Naive thymus-derived CD4-positive, alpha-beta T cell (primary cell): ENCODE measurements at places on chromosomes 2 and 18. TPM values are rescaled to one million over a fixed set of nuclear protein-coding genes. Genes with fewer than 3 reads are reported as not detected.

Gene MC5R
- not detected for polyA plus RNA-seq

- H3K36me3 ChIP-seq, result no peaks in the 10 kb centered on the region
- no peak for DNase-seq
- no peaks in the 10 kb centered on the region for H3K27me3 ChIP-seq
- H3K27ac ChIP-seq, result no peak overlapping the region
- H3K4me1 ChIP-seq, result no peaks in the 10 kb centered on the region
These were observed 804.4 kb upstream of the FAM98A start for GRCh38 chr2:34403512-34403911.

Gene SALL3
- polyA plus RNA-seq, result not detected

- no peak overlapping the region for H3K4me3 ChIP-seq
- no peak for DNase-seq
- no peaks in the 10 kb centered on the region for H3K36me3 ChIP-seq
- H3K27me3 ChIP-seq, result no peaks in the 10 kb centered on the region
- H3K27ac ChIP-seq, result no peak overlapping the region
- no peaks in the 10 kb centered on the region for H3K4me1 ChIP-seq
These were observed 1478.6 kb upstream of the ACVR2A start for GRCh38 chr2:146366276-146366675.

DNA sequence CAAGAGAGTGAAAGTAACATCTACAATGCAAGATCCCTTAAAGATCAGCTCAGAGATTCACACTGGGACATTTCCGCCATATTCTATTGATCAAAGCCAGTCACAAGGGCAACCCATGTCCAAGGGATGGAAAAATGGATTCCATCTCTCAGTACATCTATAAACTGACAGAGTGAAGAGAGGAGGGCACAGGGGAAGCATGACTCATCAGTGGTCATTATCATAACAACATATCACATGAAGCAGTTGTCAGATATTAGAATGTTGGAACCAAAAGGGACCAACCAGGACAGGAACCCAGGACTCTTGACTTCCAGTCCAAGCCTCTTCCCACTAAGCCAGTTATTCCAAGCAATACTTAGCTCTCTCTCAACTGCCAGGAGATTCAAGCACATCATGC lies 54.9 kb upstream of the IGFBP2 start:
- no peaks in the 10 kb centered on the region for H3K4me1 ChIP-seq
- H3K27me3 ChIP-seq, result no peaks in the 10 kb centered on the region
- no peaks in the 10 kb centered on the region for H3K36me3 ChIP-seq
- no peak for DNase-seq

GRCh38 chr2:108382196-108382595 lies 4.4 kb downstream of the SULT1C4 start:
- H3K4me3 ChIP-seq, result no peak overlapping the region
- no peaks in the 10 kb centered on the region for H3K4me1 ChIP-seq
- no peak for DNase-seq
- no peaks in the 10 kb centered on the region for H3K36me3 ChIP-seq

Gene IGFBP5
- polyA plus RNA-seq, result not detected

GRCh38 chr2:166591226-166591625 lies 97.2 kb upstream of the SCN7A start:
- H3K27ac ChIP-seq, result no peak overlapping the region
- no peaks in the 10 kb centered on the region for H3K4me1 ChIP-seq
- no peak overlapping the region for H3K4me3 ChIP-seq
- no peaks in the 10 kb centered on the region for H3K27me3 ChIP-seq
- H3K36me3 ChIP-seq, result no peaks in the 10 kb centered on the region
- DNase-seq, result no peak

DNA sequence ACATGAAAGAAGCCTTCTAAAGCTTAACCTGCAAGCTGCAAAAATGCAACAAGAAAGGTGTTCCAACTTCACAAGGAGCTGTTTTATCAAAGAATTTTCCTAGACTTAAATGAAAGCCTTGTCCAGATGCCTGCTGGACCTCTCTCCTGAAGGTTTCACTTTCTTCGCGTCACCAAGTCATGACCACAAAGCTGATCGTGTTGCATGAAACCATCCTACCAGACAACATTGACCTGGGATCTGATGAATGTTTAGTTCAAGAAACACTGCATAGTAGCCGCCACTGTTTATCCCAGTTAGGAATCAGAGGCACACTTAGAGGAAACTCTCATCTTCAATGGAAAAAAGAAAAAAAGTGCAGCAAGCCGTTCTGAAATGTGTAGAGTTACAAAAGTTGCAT lies 26.9 kb downstream of the PAX3 start:
- H3K4me1 ChIP-seq, result no peaks in the 10 kb centered on the region
- no peak overlapping the region for H3K4me3 ChIP-seq
- H3K36me3 ChIP-seq, result no peaks in the 10 kb centered on the region
- no peak overlapping the region for H3K27ac ChIP-seq
- DNase-seq, result no peak

GRCh38 chr2:31931916-31932315 lies 78.9 kb downstream of the MEMO1 start:
- no peak overlapping the region for H3K27ac ChIP-seq
- no peaks in the 10 kb centered on the region for H3K36me3 ChIP-seq
- no peak for DNase-seq
- H3K4me1 ChIP-seq, result peaks cover 10% of the 10 kb centered on the region
- no peaks in the 10 kb centered on the region for H3K27me3 ChIP-seq

GRCh38 chr18:37604032-37604431 lies 38.4 kb upstream of the CELF4 start:
- no peak for DNase-seq
- no peaks in the 10 kb centered on the region for H3K27me3 ChIP-seq
- H3K4me3 ChIP-seq, result no peak overlapping the region
- H3K4me1 ChIP-seq, result no peaks in the 10 kb centered on the region

Gene LBX2
- polyA plus RNA-seq, result not detected

DNA sequence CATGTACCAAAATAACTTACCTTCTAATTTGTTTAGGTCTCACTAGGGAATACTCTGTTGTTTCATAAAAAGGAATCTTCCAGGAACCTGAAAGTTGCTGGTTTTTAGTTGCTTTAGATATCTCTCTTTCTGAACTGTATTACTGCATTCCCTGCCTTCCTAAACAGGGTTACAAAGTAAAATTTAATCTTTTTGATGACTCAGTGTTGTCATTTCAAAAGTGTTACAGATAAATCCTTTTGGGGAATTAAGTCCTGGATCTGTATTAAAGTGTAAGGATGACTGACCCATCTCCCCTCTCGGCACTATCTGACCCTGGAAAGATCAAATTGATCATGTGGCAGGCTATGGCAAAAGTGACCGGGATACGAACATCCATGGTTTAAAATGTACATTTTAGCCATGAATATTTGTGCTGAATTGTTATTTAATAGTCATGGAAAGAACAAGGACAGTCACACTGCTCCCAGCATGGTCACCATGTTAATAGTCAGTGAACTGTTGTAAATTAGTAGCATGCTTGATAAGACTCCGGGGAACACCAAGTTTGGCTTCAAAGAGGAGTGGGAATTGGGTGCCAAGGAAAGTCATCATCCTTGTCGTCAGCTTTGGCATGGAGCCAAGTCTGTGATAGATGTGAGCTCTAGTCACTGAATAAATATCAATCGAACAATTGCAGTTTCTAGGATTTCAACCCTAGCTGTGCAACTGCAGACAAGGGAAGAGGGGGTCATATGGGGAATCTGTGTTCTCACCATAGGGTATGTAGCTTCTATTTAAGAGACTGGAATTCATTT lies 4.2 kb downstream of the PLEKHA3 start:
- H3K27me3 ChIP-seq, result no peaks in the 10 kb centered on the region
- DNase-seq, result no peak
- peaks cover 24% of the 10 kb centered on the region for H3K4me1 ChIP-seq
- H3K27ac ChIP-seq, result no peak overlapping the region
- H3K4me3 ChIP-seq, result no peak overlapping the region

- no peak for DNase-seq
- no peaks in the 10 kb centered on the region for H3K27me3 ChIP-seq
- no peak overlapping the region for H3K27ac ChIP-seq
- no peak overlapping the region for H3K4me3 ChIP-seq
These were observed 34.6 kb downstream of the MBP start for GRCh38 chr18:77098029-77098428.
